ENCODE measurements at places on chromosomes 5 and 9. TPM values are rescaled to one million over a fixed set of nuclear protein-coding genes. Genes with fewer than 3 reads are reported as not detected.

Gene BTNL8
- polyA plus RNA-seq, result 0.32 TPM

Gene RNF183
- polyA plus RNA-seq, result 0.24 TPM

Gene PCDHA3
- polyA plus RNA-seq, result 0.16 TPM

Gene SLC36A2
- 0.07 TPM for polyA plus RNA-seq

Gene SLC23A1
- not detected for polyA plus RNA-seq

GRCh38 chr5:58456486-58456885, 3.4 kb downstream of the PLK2 start:
- no peak overlapping the region for H3K4me3 ChIP-seq
- H3K4me1 ChIP-seq, result no peaks in the 10 kb centered on the region
- no peaks in the 10 kb centered on the region for H3K36me3 ChIP-seq
- no peaks in the 10 kb centered on the region for H3K27me3 ChIP-seq

- peak; percentile 16 for DNase-seq
- H3K4me1 ChIP-seq, result no peaks in the 10 kb centered on the region
- no peak overlapping the region for H3K4me3 ChIP-seq
- no peaks in the 10 kb centered on the region for H3K27me3 ChIP-seq
These were observed 767 bp downstream of the RALGPS1 start for GRCh38 chr9:126915281-126915816.

GRCh38 chr9:137030538-137031527, 1.1 kb downstream of the FUT7 start:
- peaks cover 9% of the 10 kb centered on the region for H3K4me1 ChIP-seq
- no peak for DNase-seq
- H3K36me3 ChIP-seq, result no peaks in the 10 kb centered on the region
- H3K4me3 ChIP-seq, result no peak overlapping the region

GRCh38 chr5:143624465-143624864, 187.5 kb upstream of the HMHB1 start:
- H3K4me3 ChIP-seq, result no peak overlapping the region
- no peak for DNase-seq

- no peak overlapping the region for H3K4me3 ChIP-seq
- peak overlapping the region; percentile 88 for H3K27ac ChIP-seq
- no peaks in the 10 kb centered on the region for H3K27me3 ChIP-seq
These were observed 9.1 kb upstream of the DNAJC25 start for GRCh38 chr9:111621895-111622480.

- no peak overlapping the region for H3K4me3 ChIP-seq
- H3K27ac ChIP-seq, result no peak overlapping the region
- H3K4me1 ChIP-seq, result no peaks in the 10 kb centered on the region
These were observed 498.8 kb downstream of the KIF4B start for GRCh38 chr5:155512329-155512728.

GRCh38 chr9:16869131-16869881, 1.2 kb downstream of the BNC2 start:
- no peaks in the 10 kb centered on the region for H3K36me3 ChIP-seq
- no peaks in the 10 kb centered on the region for H3K27me3 ChIP-seq
- H3K27ac ChIP-seq, result no peak overlapping the region
- H3K4me3 ChIP-seq, result no peak overlapping the region

GRCh38 chr5:55072666-55073065, 29.8 kb upstream of the GZMA start:
- no peak for DNase-seq
- H3K4me1 ChIP-seq, result no peaks in the 10 kb centered on the region
- H3K36me3 ChIP-seq, result no peaks in the 10 kb centered on the region
- H3K27me3 ChIP-seq, result no peaks in the 10 kb centered on the region
- H3K27ac ChIP-seq, result no peak overlapping the region

- DNase-seq, result peak; percentile 77
- no peak overlapping the region for H3K27ac ChIP-seq
- no peaks in the 10 kb centered on the region for H3K36me3 ChIP-seq
These were observed 59.4 kb downstream of the SIL1 start for GRCh38 chr5:139138809-139139208.

- no peaks in the 10 kb centered on the region for H3K27me3 ChIP-seq
- no peaks in the 10 kb centered on the region for H3K36me3 ChIP-seq
- no peak overlapping the region for H3K4me3 ChIP-seq
- DNase-seq, result no peak
These were observed 29.6 kb upstream of the GRXCR2 start for GRCh38 chr5:145902421-145902820.

- DNase-seq, result no peak
- no peaks in the 10 kb centered on the region for H3K36me3 ChIP-seq
- no peaks in the 10 kb centered on the region for H3K4me1 ChIP-seq
- H3K4me3 ChIP-seq, result no peak overlapping the region
- no peaks in the 10 kb centered on the region for H3K27me3 ChIP-seq
These were observed 138.8 kb downstream of the PCSK1 start for GRCh38 chr5:96293966-96294883.

GRCh38 chr9:127549751-127550150, 62.3 kb upstream of the STXBP1 start:
- no peak overlapping the region for H3K4me3 ChIP-seq
- no peaks in the 10 kb centered on the region for H3K36me3 ChIP-seq
- no peak for DNase-seq
- peaks cover 48% of the 10 kb centered on the region for H3K4me1 ChIP-seq

- H3K4me1 ChIP-seq, result peaks cover 6% of the 10 kb centered on the region
- no peak overlapping the region for H3K4me3 ChIP-seq
- no peaks in the 10 kb centered on the region for H3K36me3 ChIP-seq
- peak overlapping the region; percentile 52 for H3K27ac ChIP-seq
- no peak for DNase-seq
These were observed 605 bp downstream of the CHSY3 start for GRCh38 chr5:129904667-129905472.

DNA sequence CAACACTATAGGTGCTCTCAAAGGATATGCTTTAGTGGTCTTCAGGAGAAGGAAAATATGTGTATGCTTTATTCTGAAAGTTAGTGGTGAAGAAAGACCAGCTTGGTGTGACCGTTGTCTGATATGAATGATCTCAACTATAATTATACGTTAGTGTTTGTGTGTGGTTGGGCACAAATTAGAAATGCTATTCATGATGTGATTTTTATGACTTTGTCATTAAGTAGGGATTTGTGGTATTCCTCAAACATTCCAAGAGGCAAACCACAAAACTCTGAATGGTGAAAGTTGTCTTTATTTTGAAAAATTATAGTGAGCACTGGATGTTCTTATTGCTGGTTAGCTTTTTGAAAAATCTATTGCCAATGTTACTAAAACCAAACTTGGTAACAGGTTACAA, 6.2 kb upstream of the F2R start:
- no peaks in the 10 kb centered on the region for H3K36me3 ChIP-seq
- no peaks in the 10 kb centered on the region for H3K27me3 ChIP-seq

DNA sequence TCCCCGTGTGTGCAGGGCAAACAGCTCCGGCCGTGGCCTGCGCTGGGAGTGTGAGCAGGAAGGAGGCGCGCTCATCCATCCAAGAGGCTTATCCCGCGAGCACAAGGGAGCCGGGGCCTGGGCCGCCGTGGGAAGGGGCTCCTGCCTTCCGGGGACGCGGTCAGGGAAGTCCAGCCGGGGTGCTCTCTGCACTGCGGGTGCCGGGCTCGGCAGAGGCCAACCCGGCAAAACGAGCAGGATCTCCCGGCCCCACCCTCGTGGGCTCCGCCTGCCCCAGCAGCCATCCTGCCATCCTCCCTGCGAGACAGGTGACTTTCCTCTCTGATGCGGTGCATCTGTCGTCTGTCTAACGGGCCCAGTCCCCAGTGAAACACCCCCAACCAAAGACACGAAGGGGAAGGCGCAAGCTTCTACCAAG, 244.2 kb downstream of the AUH start:
- H3K36me3 ChIP-seq, result no peaks in the 10 kb centered on the region
- H3K27me3 ChIP-seq, result no peaks in the 10 kb centered on the region
- H3K4me3 ChIP-seq, result no peak overlapping the region
- H3K4me1 ChIP-seq, result no peaks in the 10 kb centered on the region
- DNase-seq, result no peak

- H3K27me3 ChIP-seq, result no peaks in the 10 kb centered on the region
- H3K4me3 ChIP-seq, result no peak overlapping the region
- no peaks in the 10 kb centered on the region for H3K36me3 ChIP-seq
- DNase-seq, result no peak
These were observed 67.2 kb upstream of the TLE1 start for GRCh38 chr9:81756561-81756960.

DNA sequence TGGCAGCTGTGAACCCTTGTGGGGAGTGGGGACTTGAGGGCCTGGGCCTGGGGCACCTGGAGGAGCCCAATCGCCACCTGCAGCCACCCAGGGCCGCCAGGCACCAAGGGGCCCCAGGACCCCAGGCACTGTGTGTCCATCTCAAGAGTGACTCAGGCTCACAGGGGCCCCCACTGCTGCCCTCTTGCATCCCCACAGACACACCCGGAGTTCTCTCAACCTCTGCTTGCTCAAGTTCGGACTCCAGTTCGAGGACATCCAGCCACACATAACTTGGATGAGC, 51.9 kb downstream of the MRPL36 start:
- no peak for DNase-seq
- H3K27me3 ChIP-seq, result no peaks in the 10 kb centered on the region
- no peak overlapping the region for H3K27ac ChIP-seq

DNA sequence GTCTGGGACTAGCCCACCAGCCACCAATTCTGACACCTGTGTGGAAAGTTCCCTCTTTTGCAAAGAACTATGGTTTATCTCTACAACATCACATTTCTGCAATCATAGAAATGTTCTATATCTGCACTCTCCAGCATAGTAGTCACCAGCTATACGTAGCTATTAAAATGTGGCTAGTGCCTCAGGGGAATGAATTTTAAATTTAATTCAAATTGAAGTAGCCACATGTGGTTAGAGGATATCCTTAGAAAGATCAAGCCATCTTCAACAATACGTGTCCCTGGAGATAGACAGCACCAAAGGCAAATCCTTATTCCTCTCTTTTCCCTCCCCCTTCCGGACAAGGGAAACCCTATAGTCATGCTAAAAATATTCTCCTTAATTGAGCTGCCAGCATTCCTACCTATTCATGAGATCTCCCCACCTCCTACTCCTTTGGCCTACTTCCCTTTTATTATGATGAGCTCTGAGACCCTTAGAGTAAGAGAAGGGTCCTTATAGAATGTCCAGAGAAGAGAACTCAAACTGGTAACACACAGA, 11.1 kb downstream of the LCP2 start:
- peak overlapping the region; percentile 88 for H3K27ac ChIP-seq
- no peak overlapping the region for H3K4me3 ChIP-seq
- H3K27me3 ChIP-seq, result no peaks in the 10 kb centered on the region
- H3K4me1 ChIP-seq, result peaks cover 15% of the 10 kb centered on the region

DNA sequence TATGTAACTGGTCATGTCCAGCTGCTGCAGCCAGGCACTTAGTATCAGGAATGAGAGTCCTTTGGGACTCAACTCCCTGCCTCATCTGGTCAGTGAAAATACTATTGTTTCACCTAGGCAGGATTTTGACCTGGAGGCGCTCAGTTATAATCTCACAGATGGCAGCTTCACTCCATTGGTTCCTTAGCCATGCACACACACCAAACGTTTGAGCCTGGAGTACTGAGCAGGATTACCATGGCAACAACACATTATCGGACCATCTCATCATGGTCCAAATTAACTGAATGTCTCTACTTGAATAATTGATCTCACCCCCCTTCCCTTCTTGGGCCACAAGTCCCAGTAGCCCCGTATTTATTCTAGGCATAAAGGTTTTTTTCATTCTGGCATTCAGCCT, 15.0 kb upstream of the SREK1 start:
- DNase-seq, result no peak
- H3K36me3 ChIP-seq, result no peaks in the 10 kb centered on the region
- H3K27ac ChIP-seq, result no peak overlapping the region
- no peaks in the 10 kb centered on the region for H3K4me1 ChIP-seq

- DNase-seq, result no peak
- H3K4me3 ChIP-seq, result no peak overlapping the region
- no peak overlapping the region for H3K27ac ChIP-seq
- no peaks in the 10 kb centered on the region for H3K27me3 ChIP-seq
- no peaks in the 10 kb centered on the region for H3K36me3 ChIP-seq
These were observed 33.1 kb downstream of the CYSTM1 start for GRCh38 chr5:140208065-140208464.

DNA sequence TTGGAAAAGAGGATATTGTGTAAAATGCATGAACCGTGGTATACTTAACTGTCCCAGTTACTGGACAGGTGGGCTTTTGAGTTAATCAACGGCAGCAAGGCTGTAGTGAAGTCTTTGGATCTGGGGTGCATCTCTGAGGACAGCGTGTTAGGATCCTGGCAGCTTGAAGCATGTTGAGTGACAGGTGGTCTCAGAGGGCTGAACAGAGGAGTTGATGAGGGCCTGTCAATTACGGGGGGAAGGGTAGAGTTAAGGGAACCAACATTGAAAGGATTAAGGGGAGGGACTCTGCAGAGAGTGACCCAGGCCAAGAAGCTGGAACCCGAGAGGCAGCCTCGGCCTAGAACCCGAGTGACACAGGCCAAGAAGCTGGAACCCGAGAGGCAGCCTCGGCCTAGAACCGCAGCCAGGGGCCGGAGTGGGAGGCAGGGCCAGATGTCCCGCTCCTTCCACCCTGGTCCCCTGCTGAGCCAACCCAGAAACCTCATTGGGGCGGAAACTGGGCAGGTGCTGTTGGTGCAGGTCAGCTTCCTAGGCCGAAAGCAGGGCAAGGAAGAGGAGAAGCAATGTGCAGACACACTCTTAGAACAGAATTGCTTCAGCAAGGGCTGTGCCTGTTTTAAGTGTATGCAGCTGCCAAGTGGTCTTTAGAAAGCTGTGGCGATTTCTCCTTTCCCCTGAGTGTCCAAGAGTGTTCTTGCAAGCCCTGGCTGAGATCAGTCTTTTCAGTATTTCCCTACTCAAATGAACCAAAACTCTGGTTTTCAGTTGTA, 62.0 kb downstream of the ANKRD33B start:
- H3K27me3 ChIP-seq, result no peaks in the 10 kb centered on the region
- no peak overlapping the region for H3K27ac ChIP-seq
- DNase-seq, result no peak
- peaks cover 8% of the 10 kb centered on the region for H3K4me1 ChIP-seq

DNA sequence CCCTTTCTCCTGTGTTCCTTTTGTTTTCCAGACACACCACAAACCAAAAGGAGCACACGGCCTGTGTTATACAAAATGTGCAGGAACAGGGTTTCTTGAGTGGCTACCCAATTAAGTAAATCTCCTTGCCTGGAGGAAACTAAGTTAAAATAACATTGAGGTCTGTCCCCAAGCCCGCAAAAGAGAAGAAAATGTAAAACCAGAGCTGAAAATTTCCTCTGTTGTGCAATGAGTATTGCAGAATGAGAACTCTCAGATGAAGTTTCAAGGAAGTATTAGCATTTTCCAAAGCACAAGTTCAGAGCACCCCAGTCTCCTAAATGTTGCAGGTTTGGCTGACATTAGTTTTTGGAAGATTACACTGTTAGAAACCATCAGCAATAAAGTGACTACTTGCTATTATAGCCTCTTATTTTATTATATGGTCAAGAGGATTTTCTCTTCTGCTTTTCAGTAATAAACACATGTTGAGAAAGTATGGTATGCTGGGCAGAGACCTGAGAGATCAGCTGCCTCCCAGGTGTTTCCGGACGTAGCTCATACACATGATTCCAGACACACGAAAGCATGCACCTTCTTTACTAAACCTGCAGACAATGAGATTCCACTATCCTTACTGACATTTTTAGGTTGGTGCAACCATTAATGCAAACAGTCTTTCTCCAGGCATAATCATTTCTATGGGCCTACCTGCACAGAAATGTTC, 161.3 kb downstream of the SNCAIP start:
- H3K36me3 ChIP-seq, result no peaks in the 10 kb centered on the region
- H3K4me3 ChIP-seq, result no peak overlapping the region
- H3K4me1 ChIP-seq, result no peaks in the 10 kb centered on the region

Measured in adrenal gland (tissue), 19 donors.